Activated T-helper 17 cell treated with anti-CD3 and anti-CD28 coated beads, Interleukin-2, amount 50 U/mL, for 72 hours (primary cell): ENCODE measurements at places on chromosomes 4 and X. TPM values are rescaled to one million over a fixed set of nuclear protein-coding genes. Genes with fewer than 3 reads are reported as not detected.

DNA sequence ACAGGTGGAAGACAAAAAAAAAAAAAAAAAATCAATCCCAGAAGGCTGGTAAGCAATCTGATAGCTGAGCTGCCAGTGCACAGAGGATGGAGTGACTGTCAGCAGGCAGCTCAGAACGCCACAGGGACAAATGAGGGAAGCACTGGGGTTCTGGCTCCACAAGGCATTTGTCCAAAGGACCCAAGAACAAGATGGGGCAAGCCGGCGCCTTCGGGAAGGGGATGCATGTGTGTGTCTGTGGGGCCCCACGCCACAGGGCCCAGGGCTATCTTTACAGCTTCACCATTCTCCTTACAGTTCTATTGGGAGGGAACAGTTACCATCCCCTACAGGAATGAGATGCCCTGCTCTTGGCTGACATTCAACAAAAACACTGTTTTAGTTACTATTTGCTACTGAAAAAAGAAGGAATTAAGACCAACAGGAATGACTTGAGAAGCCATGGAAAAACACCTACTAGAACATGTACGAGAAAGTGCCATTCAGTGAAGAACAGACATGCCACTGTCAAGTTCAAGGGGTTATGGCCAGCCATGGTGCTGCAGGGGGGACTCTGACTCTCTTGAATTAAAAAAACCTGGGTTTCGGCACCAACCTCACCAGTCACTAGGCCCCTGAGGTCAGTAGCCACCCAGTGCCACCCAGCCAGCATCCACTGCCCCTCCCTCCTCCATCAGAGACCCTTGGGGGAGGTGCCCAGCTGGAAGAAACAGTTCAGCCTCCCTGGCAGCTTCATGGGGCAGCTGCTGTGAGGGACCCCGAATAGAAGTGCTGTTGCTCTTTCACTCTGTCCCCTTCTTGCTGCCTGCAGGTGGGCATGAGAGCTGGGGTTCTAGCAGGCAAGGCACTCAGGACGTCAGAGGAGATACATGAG, 18.5 kb downstream of the WDR1 start:
- peak overlapping the region; percentile 93 for H3K4me3 ChIP-seq
- H3K4me1 ChIP-seq: peaks cover 74% of the 10 kb centered on the region
- H3K27me3 ChIP-seq: no peaks in the 10 kb centered on the region
- peak overlapping the region; percentile 94 for H3K27ac ChIP-seq

GRCh38 chrX:33211356-33212260, at the start of gene DMD:
TSS of gene DMD (minus strand) at chrX:33211549. CDS start at chrX:33211312, 237 bp downstream.
- H3K27ac ChIP-seq: no peak within 1 kb of the TSS
- H3K4me1 ChIP-seq: no peaks in the 10 kb centered on the region
- H3K36me3 ChIP-seq: no peaks in the 10 kb centered on the region
- H3K27me3 ChIP-seq: no peaks in the 10 kb centered on the region
- ATAC-seq: no peak
- H3K4me3 ChIP-seq: no peak within 1 kb of the TSS

The ADGRG4 gene
- total RNA-seq: not detected

DNA sequence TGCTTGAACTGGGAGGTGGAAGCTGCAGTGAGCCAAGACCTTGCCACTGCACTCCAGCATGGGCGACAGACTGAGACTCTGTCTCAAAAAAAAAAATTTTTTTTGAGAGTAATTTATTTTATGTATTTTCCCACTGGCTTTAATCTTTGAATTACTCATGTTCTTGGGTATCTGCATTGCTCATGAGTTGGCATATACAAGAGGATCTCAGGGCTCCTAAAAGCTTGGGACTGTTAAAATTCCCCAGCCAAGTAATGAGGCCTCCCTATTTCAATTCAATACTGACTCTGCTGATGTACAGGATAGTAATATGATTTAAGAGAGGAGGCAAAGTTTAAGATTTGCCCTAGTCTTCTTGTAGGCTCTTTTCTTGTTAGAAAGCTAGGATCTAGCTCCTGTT, 6.2 kb downstream of the IL21 start:
- H3K4me3 ChIP-seq: no peak overlapping the region
- ATAC-seq: no peak
- peaks cover 68% of the 10 kb centered on the region for H3K36me3 ChIP-seq
- no peak overlapping the region for H3K27ac ChIP-seq
- H3K4me1 ChIP-seq: peaks cover 17% of the 10 kb centered on the region

DNA sequence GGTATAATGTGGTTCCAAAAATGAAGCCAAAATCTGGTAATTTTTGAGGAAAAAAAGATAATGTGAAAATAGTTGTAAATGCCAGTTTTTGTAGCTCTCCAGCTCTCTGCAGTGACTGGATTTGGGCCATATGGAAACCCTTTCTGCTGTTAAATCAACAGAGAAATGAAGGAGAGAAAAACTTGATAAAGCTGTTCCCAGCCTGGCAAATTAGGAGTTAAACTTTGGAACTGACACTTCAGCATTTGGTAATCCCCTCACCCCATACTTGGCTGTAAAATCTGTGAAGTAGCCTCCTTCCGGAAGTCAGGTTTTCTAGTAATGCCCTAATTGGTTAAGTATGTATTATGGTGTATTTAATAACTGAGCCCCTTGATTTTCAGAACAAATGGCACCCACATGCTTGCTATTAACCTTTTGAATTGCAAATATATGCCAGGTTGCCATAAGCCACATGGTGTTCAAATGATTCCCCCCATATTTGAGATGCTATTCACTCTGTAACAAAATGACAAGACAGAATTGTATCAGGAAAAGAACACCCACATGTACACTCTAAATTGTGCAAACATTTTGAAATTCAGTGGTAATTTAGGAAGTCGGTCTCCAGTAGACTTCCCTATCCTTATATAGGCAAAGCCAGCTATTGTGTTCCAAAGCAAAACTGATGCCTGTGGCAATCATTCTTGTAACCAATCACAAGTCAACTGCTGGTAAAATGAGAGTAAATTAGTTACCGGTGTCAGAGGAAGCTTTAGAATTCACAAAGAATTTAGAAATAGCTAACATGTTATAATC, 96.3 kb upstream of the ADAMTS3 start:
- no peak overlapping the region for H3K4me3 ChIP-seq
- no peaks in the 10 kb centered on the region for H3K4me1 ChIP-seq
- ATAC-seq: no peak

- H3K4me1 ChIP-seq: peaks cover 11% of the 10 kb centered on the region
- no peaks in the 10 kb centered on the region for H3K27me3 ChIP-seq
- H3K36me3 ChIP-seq: no peaks in the 10 kb centered on the region
- no peak overlapping the region for H3K4me3 ChIP-seq
- no peak for ATAC-seq
Observed at GRCh38 chr4:159160242-159160641, 57.4 kb downstream of the RAPGEF2 start.

- H3K4me3 ChIP-seq: no peak overlapping the region
- ATAC-seq: no peak
- no peaks in the 10 kb centered on the region for H3K36me3 ChIP-seq
Observed at GRCh38 chr4:84051089-84051488, 448.0 kb downstream of the NKX6-1 start.

- no peak overlapping the region for H3K27ac ChIP-seq
- no peak overlapping the region for H3K4me3 ChIP-seq
- H3K36me3 ChIP-seq: no peaks in the 10 kb centered on the region
- H3K27me3 ChIP-seq: peaks cover 10% of the 10 kb centered on the region
- no peak for ATAC-seq
Observed at GRCh38 chr4:154854362-154854761, 73.3 kb downstream of the RBM46 start.

The TRPC5OS gene
- total RNA-seq: not detected

- peaks cover 19% of the 10 kb centered on the region for H3K27me3 ChIP-seq
- no peaks in the 10 kb centered on the region for H3K4me1 ChIP-seq
- no peaks in the 10 kb centered on the region for H3K36me3 ChIP-seq
- H3K27ac ChIP-seq: no peak overlapping the region
- H3K4me3 ChIP-seq: no peak overlapping the region
Observed at GRCh38 chr4:146059865-146060264, 115.7 kb upstream of the LSM6 start.

DNA sequence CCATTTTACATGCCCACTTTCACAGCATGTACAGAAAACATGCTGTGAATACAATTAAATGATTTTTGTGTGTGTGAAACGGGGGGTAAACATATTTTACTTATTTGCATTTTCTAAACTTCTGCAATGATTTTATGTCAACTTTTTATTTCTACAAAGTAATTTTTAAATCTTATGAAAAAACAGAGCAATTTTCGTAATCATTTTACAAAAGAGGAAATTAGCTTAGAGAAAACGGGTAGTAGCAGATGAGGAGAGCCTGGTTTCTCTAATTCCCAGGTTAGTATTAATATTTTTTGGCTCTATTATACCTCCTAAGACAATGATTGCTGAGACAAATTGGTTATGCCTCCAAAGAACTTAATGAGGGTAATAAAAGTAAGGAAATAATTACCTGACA, 3.2 kb downstream of the TKTL2 start:
- no peaks in the 10 kb centered on the region for H3K4me1 ChIP-seq
- H3K4me3 ChIP-seq: no peak overlapping the region
- H3K27me3 ChIP-seq: peaks cover 18% of the 10 kb centered on the region
- no peaks in the 10 kb centered on the region for H3K36me3 ChIP-seq
- no peak for ATAC-seq

The CSN1S1 gene
- total RNA-seq: not detected

The APEX2 gene
- 25.3 TPM for total RNA-seq

GRCh38 chr4:3306450-3306849, 13.6 kb downstream of the RGS12 start:
- H3K27me3 ChIP-seq: peaks cover 5% of the 10 kb centered on the region
- no peak overlapping the region for H3K27ac ChIP-seq
- peaks cover 17% of the 10 kb centered on the region for H3K4me1 ChIP-seq
- no peaks in the 10 kb centered on the region for H3K36me3 ChIP-seq

The OPRPN gene
- not detected for total RNA-seq

The FGA gene
- total RNA-seq: not detected

DNA sequence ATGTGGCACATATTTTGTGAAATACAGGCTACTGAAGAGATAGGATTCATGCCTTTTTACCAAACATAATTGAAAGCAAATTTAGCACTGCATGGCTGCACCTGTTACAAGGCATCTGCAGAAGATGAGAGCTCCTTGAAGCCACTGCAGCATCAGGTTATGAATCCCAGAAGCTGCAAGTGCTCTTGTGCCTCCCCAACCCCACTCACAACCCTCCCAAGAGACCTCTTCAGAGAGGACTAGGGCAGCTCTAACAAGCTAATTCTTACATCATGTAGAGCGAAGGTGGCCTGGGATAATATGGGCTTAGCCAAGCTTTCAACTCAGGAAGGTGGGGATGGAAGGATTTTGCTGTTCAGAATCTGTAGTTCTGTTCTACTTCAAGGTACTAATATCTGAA, 27.2 kb downstream of the MFAP3L start:
- H3K27ac ChIP-seq: no peak overlapping the region
- H3K4me1 ChIP-seq: no peaks in the 10 kb centered on the region
- no peaks in the 10 kb centered on the region for H3K27me3 ChIP-seq
- no peak overlapping the region for H3K4me3 ChIP-seq
- H3K36me3 ChIP-seq: no peaks in the 10 kb centered on the region

DNA sequence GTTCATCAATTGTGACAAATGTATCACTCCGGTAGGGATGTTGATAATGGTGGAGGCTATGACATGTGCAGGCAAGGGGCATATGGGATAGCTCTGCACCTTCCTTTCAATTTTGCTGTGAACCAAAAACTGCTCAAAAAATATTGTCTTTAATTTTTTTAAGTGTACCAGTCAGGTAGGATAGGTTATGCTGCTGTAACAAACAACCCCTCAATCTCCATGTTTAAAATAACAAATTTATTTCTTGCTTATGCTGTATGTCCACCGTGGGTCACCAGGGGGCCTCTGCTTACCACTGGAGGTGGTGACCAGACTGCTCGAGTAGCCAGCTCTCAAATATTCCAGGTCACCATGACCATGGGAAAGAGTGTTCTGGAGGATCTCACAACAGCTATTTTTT, 23.4 kb upstream of the MSX1 start:
- peaks cover 23% of the 10 kb centered on the region for H3K27me3 ChIP-seq
- ATAC-seq: no peak
- no peaks in the 10 kb centered on the region for H3K36me3 ChIP-seq

- no peak for ATAC-seq
- H3K27me3 ChIP-seq: no peaks in the 10 kb centered on the region
- H3K4me3 ChIP-seq: no peak overlapping the region
Observed at GRCh38 chr4:168993714-168994510, 16.1 kb downstream of the CBR4 start.

The SYTL5 gene
- total RNA-seq: 0.06 TPM

The TRO gene
- total RNA-seq: 7.0 TPM

The SULT1E1 gene
- total RNA-seq: not detected

The GAGE12J gene
- total RNA-seq: not detected

GRCh38 chrX:13666836-13667235, 13.9 kb downstream of the TCEANC start:
- H3K27me3 ChIP-seq: no peaks in the 10 kb centered on the region
- no peak overlapping the region for H3K27ac ChIP-seq
- ATAC-seq: no peak
- peaks cover 6% of the 10 kb centered on the region for H3K36me3 ChIP-seq
- H3K4me1 ChIP-seq: peaks cover 5% of the 10 kb centered on the region
- no peak overlapping the region for H3K4me3 ChIP-seq

- no peak overlapping the region for H3K27ac ChIP-seq
- peaks cover 6% of the 10 kb centered on the region for H3K36me3 ChIP-seq
Observed at GRCh38 chr4:154741922-154742850, 1.6 kb upstream of the LRAT start.

- H3K36me3 ChIP-seq: no peaks in the 10 kb centered on the region
- no peak overlapping the region for H3K4me3 ChIP-seq
- no peak for ATAC-seq
- no peaks in the 10 kb centered on the region for H3K27me3 ChIP-seq
- H3K4me1 ChIP-seq: no peaks in the 10 kb centered on the region
Observed at GRCh38 chr4:172666711-172667368, 501.8 kb upstream of the GALNT7 start.
